GM03348 (cell line): ENCODE measurements at places on chromosomes 11 and 22.

- no peak for DNase-seq
These were observed 941.8 kb downstream of the BRD1 start for GRCh38 chr22:48885919-48886305.

DNA sequence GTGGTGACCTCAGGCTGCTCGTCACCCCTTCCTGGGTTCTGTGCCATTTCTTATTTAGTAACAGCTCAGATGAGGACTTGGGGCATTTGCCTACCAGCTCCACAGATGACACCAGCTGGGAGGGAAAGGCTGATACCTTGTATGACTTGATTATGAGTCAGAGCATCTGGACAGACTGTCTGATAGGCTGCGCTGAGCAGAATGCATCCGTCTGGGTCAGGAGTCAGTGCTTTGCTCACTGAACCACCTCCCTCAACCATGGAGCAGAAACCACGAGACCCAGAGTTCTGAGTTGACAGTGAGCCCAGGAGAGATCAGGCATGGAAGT, 6.8 kb downstream of the ST14 start:
- DNase-seq = peak; percentile 94

GRCh38 chr22:34429314-34429713, 509.0 kb upstream of the LARGE1 start:
- DNase-seq = no peak

DNA sequence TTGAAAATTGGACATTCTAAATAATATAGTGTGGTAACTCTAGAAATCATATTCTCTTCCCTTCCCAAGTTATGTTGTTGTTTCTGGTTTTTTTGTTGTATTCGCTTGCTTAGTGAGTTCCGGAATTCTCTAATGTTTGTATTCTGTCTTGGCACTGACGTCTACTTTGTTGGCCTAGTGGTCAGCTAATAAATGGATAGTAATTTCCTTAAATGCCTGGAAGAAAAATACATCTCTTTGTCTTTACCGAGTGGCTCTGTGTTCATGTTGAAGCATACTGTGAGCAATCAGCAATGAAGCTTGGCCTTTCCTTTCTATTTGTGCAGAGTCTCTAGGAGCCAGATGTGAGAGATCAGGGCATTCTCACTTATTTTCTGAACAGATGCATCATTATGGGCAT, 1225.7 kb downstream of the JRKL start:
- DNase-seq = no peak

DNA sequence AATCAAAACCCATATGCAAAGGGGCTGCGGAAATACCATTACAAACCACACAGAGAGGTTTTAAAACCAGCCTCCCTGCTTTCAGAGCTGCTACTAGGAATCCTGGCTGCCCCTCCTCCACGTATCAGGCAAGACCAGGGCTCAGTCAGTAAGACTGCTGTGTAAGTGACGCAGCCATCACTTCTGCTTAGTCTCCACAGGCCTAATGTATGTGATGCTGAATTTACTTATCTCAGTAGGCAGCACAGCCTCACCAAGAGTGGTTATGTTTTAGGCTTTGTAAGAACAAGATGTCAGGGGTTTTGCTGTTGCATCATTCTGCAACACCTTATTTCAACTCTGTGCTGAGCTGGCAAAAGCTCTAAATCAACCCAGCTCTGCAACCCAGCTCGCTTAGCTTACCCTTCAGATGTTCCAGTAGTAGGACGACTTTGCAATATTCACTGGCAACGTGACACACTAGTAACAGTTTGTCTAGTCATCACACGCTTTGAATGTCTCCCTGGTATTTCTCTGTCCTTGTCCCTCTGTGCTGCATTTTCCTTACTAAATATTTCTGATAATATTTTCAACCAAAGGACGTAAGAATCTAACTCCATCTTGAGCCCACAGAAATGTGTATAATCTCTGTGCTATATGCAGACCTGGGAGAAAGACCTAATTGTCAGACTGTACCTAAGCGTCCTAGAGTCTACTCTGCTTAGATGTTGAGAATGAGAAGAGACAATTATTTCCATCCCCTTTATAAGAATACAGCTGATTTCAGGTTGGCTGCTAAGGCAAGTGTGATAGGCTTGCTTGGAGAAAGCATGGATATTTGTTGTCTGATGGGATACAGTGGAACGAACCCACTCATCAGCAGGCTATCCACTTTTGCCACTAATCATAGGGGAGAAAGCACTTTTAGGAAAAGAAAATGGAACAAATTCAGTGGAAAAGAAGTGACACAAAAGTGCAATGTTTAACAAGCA, 72.2 kb downstream of the LARGE2 start:
- DNase-seq = peak; percentile 40

- no peak for DNase-seq
These were observed 761.3 kb downstream of the OPCML start for GRCh38 chr11:132770829-132771530.
